ENCODE measurements at places on chromosomes 1 and 21.

- DNase-seq = no peak
Observed at GRCh38 chr1:181486098-181486420, 2.7 kb downstream of the CACNA1E start.

DNA sequence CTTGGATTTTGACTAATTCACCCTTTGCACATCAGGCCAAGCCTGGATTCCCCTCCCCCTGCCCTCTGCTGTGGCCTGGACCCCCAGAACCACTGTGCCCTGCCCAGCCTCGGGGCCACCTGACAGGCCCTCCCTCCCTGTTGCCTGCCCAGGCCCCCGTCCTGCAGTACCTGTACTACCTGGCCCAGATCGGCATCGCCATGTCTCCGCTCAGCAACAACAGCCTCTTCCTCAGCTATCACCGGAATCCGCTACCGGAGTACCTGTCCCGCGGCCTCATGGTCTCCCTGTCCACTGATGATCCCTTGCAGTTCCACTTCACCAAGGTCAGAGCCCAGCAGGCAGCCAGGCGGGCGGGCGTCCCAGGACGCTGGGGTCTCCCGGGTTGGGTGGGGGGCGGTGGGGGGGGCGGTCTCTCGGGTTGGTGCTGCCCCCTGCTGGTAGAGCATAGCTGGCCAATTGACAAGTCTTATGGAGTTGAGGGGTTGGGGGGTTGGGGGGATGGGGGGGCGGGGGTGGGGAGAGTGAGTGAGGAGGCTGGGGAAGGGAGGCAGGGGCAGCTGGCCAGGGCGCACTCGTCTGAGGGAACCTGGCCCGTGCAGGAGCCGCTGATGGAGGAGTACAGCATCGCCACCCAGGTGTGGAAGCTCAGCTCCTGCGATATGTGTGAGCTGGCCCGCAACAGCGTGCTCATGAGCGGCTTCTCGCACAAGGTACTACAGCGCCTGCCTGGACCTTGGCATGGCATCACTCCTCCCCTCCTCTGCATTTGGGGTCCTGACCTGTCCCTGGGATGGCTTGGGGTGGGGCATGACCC lies 10.7 kb downstream of the AMPD2 start:
- DNase-seq = peak; percentile 63

DNA sequence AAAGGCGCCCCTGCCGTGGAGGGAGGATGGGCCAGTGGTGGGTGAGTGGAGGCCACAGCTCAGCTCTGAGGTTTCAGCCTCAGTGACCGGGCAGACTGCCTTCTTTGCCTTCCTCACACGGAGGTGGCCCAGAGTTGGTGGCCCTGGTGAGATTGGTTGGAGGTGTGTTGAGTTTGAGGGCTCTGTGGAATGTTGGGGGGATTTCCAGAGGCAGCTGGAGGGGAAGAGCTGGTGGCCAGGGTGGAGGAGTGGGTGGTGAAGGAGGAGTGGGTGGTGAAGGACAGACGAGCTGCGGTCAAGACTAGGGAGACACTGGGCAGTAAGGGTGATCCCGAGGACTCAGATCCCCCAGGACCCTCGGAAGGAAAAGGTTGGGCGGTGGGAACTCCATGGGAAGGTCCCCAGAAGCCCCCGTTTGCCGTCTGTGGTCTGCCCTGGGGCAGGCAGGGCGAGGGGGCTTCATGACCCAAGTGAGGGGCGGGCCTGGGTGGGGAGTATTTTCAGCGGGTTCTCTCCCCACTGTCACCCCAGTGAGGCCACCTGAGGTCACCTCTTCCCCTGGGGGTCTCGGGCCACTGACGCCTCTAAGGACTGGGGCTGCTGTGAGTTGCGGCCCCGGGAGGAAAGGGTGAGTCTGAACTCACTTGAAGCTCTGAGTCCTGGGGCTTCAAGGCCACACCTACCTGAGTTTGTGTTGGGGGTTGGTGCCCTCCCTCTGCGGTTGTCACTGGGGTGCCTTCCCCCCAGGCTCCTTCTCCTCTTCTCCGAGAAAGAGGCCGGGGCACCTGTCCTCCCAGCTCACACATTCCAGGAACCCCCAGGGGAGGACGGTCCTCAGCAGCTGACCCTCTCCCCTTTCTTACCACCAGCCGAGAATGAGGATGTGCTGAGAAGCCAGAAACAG lies 22.7 kb upstream of the PIK3CD start:
- no peak for DNase-seq

DNA sequence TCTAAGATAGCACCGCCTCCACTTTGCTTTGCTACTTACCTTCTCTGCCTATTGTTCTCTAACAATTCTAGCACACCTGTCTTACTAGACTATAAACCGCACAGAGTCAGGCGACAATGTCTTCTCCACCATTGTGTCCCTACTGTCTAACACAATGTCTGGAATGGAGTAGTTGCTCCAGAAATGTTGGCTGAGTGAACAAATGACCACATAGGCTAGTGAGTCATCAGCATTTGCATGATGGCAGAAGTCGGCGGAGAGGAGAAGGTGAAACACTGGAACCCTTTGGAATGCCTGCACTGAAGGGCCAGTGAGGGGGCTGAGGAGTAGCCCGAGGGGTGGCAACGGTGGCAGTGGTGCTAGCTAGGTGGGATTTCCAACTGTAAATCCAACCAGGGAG lies 14.0 kb upstream of the PABPC4 start:
- DNase-seq = no peak

DNA sequence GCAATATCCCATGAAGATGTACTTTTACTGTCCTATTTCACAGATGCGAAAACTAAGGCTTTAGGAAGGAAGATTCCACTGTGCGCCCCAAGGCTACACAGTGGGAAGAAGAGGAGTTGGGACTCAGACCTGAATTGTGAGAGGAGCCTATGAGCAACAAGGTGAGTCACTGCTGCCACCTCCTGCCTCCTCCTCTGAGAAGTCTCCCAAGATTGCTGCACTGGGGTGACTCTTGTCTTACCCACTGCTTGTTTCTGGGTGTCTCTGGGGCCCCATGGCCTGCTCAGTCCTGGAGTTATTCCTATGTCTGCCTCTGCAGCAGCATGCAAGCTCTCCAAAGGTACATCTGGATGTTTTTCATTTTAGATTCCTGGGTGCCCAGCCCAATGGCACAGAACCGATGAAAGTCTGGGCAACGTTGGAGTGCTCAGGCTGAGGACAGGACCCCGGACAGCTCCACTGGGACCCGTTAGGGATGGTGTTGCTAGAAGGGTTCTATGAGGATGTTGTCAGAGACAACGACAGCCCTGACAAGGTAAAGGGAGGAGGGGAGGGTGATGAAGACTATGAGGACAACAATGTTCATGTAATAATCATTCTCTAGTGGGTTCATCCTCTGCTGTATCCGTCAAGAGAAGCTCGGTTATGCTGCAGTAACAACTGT lies 11.0 kb upstream of the C1QA start:
- no peak for DNase-seq

GRCh38 chr21:41779659-41780058 lies 12.8 kb upstream of the RIPK4 start:
- no peak for DNase-seq

DNA sequence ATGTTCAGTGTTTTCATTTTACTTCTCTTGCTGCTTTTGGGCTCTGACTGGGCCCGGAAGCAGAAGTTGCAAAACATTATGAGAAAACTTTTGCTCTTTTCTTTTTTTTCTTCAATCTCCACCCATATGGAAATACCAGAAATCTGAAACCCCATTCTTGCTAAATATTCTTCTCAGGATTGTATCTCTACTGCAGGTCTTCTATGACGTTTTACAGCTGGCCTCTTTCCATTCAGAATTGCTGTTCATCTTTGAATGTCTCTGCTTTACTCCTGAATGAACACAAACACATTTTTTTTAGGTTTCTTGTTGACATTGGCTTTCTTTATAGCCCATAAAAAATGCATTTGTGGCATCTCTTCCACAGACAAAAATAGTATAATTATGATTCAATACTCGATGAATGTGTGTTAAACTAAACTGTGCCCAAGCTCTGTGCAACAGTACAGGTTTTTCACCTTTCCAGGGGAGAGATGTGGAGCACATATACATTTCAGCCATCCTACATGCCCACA lies 18.8 kb downstream of the PTPRC start:
- no peak for DNase-seq

- DNase-seq = no peak
Observed at GRCh38 chr1:145916745-145917144, 1.8 kb downstream of the PEX11B start.

DNA sequence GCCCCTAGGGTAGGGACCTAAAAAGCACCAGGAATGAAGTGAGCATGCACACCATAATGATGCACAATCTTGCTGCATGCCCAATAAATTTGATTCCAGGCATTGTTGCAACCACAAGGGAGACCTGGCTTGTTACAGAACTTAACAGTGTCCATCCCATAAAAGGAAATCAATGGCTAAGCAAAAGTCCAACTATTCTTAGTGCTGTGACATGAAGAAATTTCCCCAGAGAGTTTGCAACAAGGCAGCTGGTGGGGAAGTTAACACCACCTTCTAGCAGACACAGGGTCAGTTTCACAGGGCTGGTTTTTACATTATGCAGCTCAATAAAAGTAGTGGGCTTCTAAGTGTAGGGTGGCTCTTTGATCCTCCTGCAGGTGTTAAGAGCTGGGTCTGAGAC lies 221.1 kb downstream of the KCNJ6 start:
- DNase-seq = no peak

DNA sequence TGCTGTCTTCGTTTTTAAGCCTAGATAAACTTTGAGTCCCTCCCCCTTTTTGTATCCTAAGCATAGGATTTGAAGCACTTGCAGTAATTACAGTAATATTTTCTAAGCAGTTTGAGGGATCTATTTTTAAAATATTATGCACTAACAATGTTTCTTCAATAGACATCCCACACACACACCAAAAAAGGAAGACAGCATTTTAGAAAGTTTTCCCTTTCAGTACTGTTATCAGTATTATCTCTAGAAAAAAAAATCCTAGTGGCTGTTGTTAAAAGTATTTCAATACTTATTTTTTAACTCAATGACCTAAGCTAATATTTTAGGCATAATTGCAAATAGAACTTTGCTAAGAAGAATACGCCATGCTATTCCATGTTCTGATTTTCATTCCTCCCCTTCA lies 15.1 kb downstream of the MCOLN3 start:
- DNase-seq = no peak

GRCh38 chr1:98556521-98557158 lies 104.9 kb upstream of the SNX7 start:
- peak; percentile 45 for DNase-seq

DNA sequence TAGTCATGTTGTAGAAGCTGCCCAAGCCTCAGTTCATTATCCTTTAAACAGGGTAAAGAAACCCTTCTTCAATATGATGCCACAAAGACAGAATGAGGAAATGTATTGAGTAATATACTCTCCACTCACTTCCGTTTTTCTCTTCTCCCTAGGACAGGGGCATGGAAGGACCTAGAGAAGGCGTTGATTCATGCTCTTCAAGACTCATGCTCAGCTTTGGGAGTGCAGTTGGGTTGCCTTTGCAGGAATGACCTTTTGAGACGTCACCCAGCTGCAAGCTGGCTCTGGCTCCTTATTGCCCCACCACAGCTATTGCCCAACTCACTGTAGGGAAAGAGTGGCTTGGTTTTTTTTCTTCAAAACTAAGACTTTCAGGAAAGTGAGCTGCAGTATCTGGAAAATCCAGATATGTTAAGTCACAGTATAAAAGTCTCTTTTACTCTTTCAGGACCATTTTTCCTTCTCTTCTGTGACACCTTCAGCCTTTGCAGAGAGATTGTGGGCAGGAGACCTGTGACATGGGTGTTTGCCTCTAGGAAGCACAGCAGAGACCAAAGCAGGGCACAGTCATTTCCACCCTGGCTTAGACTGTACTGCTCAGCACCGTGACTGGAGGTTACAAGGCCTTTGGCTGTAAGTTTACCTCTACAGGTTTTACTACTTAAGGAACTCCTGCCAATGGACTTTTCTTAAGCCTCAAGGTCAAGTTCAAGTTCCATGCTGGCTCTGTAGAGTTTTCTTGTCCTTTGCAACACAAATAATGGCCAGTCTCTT lies 39.5 kb downstream of the XCL2 start:
- DNase-seq = no peak

DNA sequence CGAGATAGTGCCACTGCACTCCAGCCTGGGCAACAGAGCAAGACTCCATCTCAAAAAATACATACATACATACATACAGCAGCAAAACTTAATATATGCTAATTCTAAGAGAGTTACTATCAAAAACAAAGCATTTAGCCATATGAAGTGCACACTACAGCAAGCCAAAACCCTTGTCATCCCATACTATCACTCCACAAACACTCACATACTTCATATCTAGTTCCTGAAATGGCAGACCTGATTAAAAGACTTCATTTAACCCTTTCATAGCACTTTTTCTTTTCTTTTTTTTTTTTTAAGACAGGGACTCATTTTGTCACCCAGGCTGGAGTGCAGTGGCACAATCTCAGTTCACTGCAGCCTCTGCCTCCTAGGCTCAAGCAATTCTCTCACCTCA lies 65.6 kb downstream of the COP1 start:
- no peak for DNase-seq

- DNase-seq = no peak
Observed at GRCh38 chr1:22275167-22275566, 132.3 kb upstream of the WNT4 start.

DNA sequence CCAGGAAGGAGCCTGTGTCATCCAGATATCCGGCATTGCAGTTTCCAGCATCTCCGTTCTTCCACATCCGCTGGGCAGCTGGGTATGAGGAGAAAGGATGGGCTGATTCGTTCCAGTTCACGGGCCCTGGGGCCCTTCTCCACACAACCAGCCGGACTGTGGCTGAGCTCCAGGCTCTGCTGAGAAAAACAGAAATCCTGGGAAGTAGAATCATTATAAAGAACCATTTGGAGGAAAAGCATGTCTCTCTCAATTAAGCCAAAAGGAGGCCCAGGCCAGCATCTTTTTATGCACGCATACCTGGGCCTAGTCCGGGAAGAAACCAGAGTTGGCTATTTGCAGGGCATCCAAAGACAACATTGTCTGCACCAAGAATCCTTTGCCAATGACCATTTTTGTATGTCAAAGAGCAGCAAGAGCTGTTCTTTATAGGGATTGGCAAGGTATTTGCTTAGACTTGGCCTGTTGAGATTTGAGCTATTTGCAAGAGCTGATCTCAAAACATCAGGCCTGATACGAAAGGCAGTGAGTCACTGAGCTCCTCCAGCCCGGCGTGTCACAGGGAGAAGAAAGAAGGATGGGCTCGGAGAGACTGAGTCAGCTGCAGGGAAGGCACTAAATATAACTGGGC lies 84.9 kb upstream of the ARHGEF16 start:
- no peak for DNase-seq

DNA sequence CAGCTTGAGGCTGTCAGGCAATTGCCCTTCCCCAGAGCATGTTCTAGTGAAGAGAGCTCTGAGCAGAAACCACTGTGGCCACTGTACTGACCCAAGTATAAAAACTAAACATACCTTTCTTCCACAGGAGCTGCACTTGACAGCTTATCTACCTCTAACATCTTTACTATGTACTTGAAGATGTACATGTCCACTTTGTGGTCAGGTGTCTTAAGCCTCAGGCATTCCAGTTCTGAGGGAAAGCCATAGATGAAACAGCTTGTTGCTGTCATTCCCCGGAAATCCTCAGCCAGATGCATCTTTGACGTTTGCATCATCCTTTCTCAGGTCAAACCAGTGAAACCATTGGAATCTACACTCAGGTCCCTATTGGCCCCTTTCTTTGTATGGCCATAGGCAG lies 70.4 kb downstream of the CHRM3 start:
- DNase-seq = no peak

All from HEK293T (cell line).